Mesothelial cell of epicardium (in vitro differentiated cells): ENCODE measurements at places on chromosomes 12 and 14. TPM values are rescaled to one million over a fixed set of nuclear protein-coding genes. Genes with fewer than 3 reads are reported as not detected.

Gene FLVCR2
- total RNA-seq: 1.8 to 3.0 TPM (median 2.1 TPM) in 3 replicates

Gene COPS7A
- total RNA-seq: 34.1 to 37.6 TPM (median 34.8 TPM) in 3 replicates

Gene EML5
- total RNA-seq: 1.6 to 2.6 TPM (median 2.0 TPM) in 3 replicates

Gene FAM161B
- 4.3 to 5.3 TPM (median 4.9 TPM) in 3 replicates for total RNA-seq

Gene ARHGEF25
- total RNA-seq: 60.4 to 65.0 TPM (median 62.4 TPM) in 3 replicates
